Small intestine (tissue), 16 donors: ENCODE measurements at places on chromosomes 5 and 9. TPM values are rescaled to one million over a fixed set of nuclear protein-coding genes. Genes with fewer than 3 reads are reported as not detected.
A peak's percentile ranks its signal among the peaks of the same experiment; 100 is the strongest.

GRCh38 chr9:23849379-23850035, 23.5 kb upstream of the ELAVL2 start:
- DNase-seq: no peak

- peak; percentile 82 for DNase-seq
Observed at GRCh38 chr9:126500600-126501382, 112.9 kb upstream of the LMX1B start.

GRCh38 chr5:55584398-55585205, 49.8 kb upstream of the PLPP1 start:
- no peak for DNase-seq

GRCh38 chr9:114641967-114642366, 15.6 kb downstream of the TEX53 start:
- no peak for DNase-seq

DNA sequence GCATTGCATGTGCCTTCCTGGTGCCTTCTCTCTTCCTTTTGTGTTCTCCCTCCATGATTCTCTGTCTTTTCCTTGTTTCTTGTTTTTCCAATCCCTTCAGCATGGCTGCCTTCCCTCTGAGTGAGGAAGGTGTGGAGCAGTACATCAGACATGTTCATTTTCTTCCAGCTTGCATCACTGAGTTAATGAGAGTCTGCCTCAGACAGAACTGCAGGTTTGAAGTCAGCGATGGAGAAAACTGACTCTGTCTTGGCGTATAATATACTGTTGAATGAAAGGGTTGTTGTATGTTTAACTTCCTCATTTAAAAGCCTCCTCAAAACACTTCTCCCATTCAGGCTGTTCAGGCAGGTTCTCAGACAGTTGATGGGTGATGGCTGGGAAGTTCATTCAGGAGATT, 129.3 kb downstream of the KDM4C start:
- no peak for DNase-seq

The ELOVL7 gene
- 21.8 TPM for polyA plus RNA-seq
